Fibroblast of lung (primary cell): ENCODE measurements at places on chromosomes 2 and 18. TPM values are rescaled to one million over a fixed set of nuclear protein-coding genes. Genes with fewer than 3 reads are reported as not detected.

The CXCR4 gene
- under 0.01 TPM in 1 of 2 replicates, not detected in the other for total RNA-seq

The ABHD1 gene
- 0.17 and 0.26 TPM in 2 replicates for total RNA-seq

The ALK gene
- total RNA-seq: under 0.01 TPM in 2 replicates

The OSR1 gene
- total RNA-seq: 13.4 and 17.7 TPM in 2 replicates

The TTL gene
- total RNA-seq: 24.7 and 28.2 TPM in 2 replicates

The ALPI gene
- not detected in 2 replicates for total RNA-seq
